ENCODE measurements at places on chromosomes 7 and 10.

DNA sequence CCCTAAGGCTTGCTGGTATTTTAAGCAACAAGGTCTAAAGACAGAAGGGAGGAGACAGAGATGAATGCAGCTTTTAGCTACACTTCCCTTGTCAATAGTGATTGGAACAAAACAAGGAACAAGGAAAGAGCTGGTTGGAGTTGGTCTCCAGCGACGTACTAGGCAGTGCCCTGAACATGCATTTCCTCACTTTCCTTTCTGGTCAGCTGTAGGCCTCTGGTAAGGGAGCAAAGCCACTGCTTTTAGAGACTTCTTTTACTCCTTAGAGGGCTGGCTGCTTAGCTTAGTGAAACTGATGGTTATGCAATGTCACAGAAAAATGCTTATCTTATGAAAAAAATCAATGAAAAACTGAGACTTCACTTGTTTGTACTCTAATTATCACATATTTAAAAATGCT is 75.5 kb upstream of the TRIL start:
- DNase-seq: no peak

DNA sequence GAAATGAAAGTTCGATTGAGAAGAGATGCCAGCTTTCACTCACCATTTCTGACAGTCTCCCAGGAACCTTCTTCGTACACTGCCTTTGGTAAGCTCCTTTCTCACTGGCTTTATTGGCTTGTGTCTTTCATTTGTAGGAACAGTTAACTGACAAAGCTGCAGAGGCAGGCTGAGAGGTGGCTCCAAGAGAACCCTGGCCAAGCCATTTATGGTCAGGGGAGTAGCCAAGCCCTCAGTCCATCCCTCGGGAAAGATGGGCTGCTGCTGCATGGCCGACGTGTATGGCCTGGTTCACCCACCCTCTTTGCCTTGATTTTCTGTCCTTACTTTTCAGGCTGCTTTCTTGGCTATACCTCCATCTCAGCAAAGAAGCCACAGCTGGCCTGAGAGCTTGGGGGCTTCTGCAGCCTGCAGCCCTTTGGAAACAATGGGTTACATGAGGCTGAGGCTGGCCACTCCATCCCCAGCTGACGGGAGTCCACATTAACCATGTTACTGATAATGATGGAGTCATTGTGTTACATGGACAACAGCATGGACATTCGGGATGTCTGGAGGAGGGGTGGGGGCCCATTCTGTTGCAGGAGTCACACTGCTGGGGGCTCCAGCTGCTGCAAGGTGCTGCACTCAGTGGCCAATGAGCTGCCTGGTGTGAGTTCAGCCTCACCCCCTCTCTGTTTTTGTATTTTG is at the start of gene OPALIN:
Gene OPALIN, minus strand, starts transcription at position 152 of the 690 bp plus-strand sequence. Its CDS starts 106 bp downstream, at position 46.
- no peak for DNase-seq

DNA sequence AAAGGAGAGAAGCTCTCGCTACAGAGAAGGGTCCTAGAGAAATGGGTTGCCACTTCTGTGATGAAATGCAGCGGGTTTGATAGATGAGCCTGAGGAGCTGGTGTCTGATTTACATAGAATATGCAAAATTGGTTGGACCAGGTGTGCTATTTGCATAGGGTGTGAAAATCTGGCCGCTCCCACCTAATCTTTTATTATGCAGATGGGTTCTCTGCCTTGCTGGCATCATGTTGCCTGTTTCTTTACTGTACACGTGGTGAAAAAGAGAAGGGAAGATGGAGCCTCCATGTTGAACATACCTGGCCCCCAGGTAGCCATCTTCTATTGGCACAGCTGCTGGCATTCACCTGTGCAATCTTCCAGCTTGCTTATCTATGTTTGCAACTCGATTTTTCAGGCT is 212.2 kb downstream of the ANKRD7 start:
- no peak for DNase-seq

DNA sequence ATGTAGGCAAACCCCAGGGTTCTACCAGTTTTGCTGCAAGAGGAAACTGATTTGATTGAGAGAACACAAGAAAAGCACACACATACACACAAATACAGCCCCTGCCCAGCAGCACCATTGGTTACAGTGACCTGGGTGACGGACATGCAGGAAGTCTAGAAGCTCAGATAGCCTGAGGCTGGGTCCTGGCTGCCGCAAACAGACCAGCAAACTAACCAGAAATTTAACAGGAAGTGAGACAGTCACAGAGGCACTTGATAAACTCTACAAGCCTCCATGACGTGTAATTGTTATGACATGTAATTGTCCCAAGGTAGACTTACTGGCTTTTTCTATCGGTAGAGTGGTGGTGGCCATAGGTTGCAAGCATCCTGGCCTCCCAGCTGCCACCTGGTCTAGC is 58.9 kb downstream of the PRKAR2B start:
- no peak for DNase-seq

- DNase-seq: no peak
Measured at GRCh38 chr7:9026121-9026520, 592.7 kb downstream of the NXPH1 start.

GRCh38 chr10:129727495-129727894 is 236.6 kb downstream of the EBF3 start:
- DNase-seq: no peak

DNA sequence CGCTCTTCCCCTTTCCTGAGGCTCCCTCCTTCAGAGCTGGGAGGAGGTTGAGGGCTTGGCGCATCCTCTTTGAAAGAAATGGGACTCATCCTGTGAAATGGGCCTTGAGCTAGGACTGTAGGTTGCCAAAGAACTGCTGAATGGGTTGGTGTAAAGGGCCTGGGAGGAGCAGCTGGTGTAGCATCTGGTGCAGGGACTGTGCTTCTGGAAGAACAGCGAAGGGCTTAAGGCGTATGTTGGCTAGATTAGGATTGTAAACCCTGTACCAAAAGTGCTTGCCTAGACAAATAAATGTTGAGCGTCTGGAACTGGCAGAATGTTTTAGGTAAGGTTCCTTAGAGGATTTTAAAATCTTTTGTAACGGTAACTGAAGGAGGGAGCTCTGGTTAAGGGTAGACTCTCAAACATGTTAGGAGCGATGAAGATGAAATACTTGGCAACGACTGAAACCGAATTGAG is 563 bp downstream of the STAM start:
- no peak for DNase-seq

- DNase-seq: no peak
Measured at GRCh38 chr7:69871213-69871885, 273.1 kb downstream of the AUTS2 start.

- no peak for DNase-seq
Measured at GRCh38 chr10:51367127-51367526, 292.8 kb downstream of the PRKG1 start.
